Activated naive CD4-positive, alpha-beta T cell treated with anti-CD3 and anti-CD28 coated beads, Interleukin-2, amount 50 U/mL, for 16 hours (primary cell): ENCODE measurements at places on chromosomes 1 and 21.
A peak's percentile ranks its signal among the peaks of the same experiment; 100 is the strongest.

DNA sequence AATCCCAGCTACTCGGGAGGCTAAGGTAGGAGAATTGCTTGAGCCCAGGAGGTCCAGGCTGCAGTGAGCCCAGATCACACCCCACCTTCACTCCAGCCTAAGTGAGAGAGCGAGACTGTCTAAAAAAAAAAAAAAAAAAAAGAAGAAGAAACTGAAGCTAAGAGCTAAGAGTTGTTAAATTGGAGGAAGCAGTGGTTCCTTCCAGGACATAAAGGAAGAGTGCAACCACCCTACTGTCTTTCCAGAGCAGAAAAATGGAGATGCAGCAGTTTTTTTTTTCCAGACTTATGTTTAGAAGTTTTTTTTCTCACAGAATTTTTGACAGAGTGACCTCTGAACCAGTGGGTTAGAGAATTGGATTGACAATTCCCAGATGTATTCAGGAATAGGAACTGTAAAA lies 88.7 kb downstream of the HLX start:
- no peak for DNase-seq

- no peak for DNase-seq
Measured at GRCh38 chr1:182185842-182186756, 124.6 kb upstream of the ZNF648 start.

- no peak for DNase-seq
Measured at GRCh38 chr1:211198880-211199279, 60.3 kb upstream of the RCOR3 start.

- DNase-seq, result no peak
Measured at GRCh38 chr1:162361349-162361748, 15.3 kb downstream of the SPATA46 start.

- no peak for DNase-seq
Measured at GRCh38 chr1:4076346-4076745, 176.3 kb upstream of the C1orf174 start.

DNA sequence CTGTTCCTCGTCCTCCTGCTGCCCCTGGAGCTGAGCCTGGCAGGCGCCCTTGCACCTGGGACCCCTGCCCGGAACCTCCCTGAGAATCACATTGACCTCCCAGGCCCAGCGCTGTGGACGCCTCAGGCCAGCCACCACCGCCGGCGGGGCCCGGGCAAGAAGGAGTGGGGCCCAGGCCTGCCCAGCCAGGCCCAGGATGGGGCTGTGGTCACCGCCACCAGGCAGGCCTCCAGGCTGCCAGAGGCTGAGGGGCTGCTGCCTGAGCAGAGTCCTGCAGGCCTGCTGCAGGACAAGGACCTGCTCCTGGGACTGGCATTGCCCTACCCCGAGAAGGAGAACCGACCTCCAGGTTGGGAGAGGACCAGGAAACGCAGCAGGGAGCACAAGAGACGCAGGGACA lies 14.8 kb downstream of the DRAXIN start:
- no peak for DNase-seq

DNA sequence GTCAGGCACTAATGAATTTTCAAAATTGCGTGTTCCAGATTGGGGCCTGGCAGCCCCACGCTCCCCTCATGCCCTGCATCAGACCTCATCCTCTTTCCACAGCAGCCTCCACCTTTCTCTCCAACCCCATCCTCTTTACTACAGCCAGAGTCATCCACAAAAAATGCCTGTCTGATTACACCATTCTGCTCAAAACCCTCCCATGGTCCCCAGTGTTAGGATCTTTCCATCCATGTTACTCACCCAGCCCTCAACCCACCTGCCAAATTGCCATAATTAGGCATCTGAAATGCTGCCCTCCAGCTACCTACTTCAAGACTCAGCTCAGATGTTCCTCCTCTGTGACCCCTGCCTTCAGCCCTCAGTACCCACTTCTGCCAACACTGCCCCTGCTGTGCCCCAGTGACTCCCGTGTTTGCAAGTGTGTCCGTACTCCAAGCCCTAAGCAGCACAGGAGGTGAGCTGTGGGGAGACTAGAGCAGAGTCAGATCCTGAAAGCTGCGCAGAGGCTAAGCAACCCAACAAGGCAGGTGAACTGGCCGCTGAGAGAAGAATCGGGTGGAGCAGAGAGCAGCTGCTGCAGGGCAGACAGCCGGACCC lies 715 bp upstream of the ARTN start:
- DNase-seq, result no peak

DNA sequence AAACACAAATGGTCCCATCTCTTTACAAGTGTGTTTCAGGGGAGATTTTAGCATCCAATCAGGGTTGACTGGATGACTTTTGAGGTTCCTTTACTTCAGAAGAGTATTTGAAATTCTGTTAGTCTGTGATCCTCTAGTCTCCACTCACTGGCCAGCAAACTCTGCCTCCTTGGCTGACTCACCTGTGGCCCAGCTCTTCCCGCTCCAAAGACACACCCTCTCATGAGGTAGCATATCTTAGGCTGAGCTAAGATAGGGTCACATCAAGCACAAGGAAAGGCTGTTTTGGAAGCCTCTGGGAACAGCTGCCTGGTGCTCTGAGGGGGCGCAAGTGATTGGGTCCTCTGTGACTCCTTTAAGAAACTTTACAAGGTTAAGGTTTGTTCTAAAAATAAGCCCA lies 102.3 kb upstream of the FGGY start:
- DNase-seq, result no peak

GRCh38 chr1:76870037-76870436 lies 2.8 kb downstream of the ST6GALNAC5 start:
- no peak for DNase-seq

- no peak for DNase-seq
Measured at GRCh38 chr1:243710467-243710866, 139.6 kb downstream of the AKT3 start.

DNA sequence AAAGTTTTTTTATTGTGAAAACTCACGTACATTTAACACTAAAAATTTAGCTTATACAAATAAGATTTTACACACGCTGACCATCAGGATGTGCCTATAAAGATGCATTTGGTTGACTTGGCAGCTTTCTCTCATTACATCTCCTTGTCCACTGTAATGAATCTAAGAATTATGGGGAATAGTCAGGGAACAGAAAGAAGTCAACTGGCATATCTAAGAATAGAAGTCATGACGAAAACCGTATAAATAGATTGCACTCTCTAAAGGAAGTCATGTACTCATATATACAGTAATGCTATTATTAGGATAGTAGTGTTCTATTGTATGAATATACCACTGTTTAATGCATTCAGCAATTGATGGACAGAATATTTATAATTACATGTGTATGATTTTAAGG lies 575.8 kb upstream of the B3GALT2 start:
- no peak for DNase-seq

GRCh38 chr1:228445843-228446650 lies 29.4 kb upstream of the TRIM17 start:
- peak; percentile 33 for DNase-seq

DNA sequence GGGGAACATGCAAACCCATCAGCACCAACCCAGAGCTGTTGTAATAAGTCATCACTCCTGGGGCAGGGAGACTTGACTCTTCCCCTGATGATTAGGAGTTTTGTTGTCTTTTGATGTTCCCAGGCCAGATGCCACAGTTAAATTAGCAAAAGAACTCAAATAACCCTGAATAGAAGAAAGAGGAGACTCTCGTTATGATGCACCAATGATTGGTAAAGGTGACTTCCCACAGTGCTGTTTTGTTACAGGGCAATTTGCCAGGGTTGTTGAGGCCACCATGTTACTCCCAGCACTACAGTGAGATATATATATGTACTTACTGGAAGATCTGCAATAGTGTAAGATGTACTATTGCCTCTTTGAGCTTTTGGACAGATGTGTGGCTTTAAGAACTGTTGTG lies 24.3 kb upstream of the RCAN1 start:
- DNase-seq, result no peak

DNA sequence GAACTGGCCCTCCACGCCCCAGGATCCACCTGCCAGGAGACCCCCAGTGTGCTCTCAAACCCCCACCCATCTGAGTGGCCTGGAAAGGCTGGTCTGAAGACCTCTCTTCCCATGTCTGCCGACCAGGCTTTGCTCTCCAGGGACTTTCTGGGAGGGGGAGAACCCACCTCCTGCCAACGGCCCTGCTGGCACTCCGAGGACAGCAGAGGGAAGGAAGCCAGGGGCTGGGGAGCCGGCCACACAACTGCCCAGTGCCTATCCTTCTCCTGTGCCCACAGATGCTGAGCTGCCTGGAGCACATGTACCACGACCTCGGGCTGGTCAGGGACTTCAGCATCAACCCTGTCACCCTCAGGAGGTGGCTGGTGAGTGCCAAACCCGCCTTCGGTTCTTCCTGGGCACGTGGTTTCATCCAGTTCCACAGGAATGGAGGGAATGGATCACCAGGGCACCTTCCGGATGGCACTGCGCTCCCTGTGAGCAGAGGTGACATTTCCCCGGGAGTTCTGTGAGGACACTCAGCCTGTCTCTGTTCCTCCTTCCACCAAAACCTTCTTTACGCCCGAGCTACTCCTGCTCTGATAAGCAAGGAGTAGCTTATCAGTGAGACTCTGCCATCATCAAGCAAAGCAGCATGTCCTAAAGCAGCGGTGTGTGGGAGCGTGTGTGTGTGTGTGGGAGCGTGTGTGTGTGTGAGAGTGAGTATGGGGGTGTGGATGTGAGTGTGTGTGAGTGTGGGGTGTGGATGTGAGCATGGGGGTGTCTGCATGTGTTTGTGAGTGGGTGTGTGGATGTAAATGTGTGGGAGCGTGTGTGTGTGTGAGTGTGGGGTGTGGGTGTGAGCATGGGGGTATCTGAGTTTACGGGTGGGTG lies 105.5 kb downstream of the PDE9A start:
- no peak for DNase-seq

GRCh38 chr1:15681349-15682292 lies 2.5 kb upstream of the PLEKHM2 start:
- DNase-seq, result no peak

- DNase-seq, result no peak
Measured at GRCh38 chr1:232767305-232768074, 37.7 kb upstream of the MAP10 start.

GRCh38 chr1:67190942-67191341 lies 24.7 kb downstream of the IL23R start:
- no peak for DNase-seq

- no peak for DNase-seq
Measured at GRCh38 chr1:106447466-106447865, 609.0 kb upstream of the PRMT6 start.
